ENCODE measurements at places on chromosomes 11 and 22.

DNA sequence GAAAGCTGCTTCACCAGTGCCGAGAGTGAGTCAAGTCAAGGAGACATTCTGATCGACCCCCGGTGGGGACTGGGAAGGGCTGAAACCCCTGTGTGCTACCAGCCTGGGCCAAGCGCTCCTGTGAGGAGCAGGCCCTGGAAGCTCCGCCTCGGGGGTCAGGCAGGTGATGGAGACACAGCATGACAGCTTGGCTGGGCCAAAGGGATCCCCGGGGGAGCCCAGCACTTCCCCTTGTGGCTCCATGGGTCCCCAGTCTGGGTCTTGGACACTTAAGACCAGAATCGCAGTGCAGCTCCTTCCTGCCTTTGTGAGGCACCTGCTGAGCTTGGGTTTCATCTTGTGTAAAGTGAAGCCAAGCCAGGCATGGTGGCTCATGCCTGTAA lies 89.2 kb downstream of the MORC2 start:
- no peak for DNase-seq

DNA sequence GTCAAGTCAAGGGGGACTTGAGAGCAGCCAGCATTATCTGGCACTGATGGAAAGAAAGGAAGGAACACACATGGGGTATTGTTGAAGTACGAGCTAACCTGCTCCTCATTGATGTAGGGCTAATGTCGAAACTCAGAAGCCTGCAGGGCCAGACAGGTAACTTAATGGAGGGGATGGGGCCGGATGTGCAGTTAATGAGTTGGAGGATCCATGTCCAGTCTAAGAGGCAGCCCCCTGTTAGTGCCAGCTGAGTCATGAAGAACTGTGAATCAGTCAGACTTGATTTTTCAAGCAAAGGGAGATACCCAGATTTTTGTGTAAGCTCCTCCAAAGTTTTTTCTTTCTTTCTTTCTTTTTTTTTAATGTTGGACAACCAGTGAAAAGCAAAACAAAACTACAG lies 65.6 kb downstream of the CECR2 start:
- DNase-seq = no peak

DNA sequence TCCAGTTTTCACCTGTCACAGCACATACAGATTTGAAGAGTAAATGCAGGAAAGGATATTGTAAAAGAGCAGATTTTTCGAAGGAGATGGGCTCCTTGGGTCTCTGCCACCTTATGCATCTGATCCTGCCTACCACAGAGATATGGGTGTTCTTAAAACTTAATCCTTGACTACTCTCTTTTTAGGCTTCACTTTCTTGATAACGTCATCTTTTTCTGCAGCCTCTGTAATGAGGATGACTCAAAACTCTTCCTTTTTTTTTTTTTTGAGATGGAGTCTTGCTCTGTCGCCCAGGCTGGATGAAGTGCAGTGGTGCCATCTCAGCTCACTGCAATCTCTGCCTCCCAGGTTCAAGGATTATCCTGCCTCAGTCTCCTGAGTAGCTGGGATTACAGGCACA lies 7.8 kb downstream of the PRR14L start:
- no peak for DNase-seq

GRCh38 chr11:15926071-15926470 lies 430.3 kb downstream of the SOX6 start:
- DNase-seq = no peak

DNA sequence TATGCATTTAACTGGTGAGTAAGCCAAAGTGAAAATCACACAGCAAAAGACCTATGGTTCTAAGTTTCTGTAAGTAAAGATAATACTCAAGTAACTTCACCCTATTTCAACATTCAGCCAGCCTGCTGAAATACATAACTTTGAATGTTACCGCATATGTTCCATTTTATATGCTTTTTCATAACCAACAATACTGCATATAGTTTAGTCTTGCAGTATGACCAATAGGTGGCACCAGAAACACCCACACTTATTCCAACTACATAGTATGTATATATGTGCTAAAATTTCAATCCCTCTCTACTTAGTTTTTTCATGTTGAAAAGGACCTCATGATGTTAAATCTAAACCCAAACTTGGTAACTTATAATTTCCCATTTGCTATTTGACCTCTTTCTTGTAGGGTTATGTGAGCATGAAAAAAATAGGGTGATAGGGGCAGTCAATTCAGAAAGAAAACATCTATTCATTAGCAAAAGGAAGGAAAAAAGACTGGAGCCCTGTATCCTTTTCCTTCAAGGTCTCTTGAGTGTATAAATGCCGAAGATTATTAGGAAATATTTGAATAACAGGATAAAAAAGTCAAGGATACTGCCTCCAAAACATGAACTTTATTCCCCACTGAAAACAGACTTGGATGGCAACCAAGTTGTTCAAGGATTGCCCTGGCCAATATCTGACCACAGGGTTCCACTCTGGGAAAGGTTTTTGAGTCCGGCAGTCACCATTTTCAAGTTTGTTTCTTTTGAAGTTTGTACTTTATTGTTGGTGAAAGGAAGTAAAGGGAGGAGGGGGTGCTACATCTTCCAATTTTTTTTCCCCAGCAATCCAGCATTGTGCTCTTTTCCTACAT lies 23.8 kb upstream of the FZD4 start:
- no peak for DNase-seq

GRCh38 chr11:100663583-100663982 lies 23.5 kb upstream of the ARHGAP42 start:
- no peak for DNase-seq

GRCh38 chr11:75721852-75722668 lies 4.4 kb downstream of the MOGAT2 start:
- DNase-seq = no peak

- DNase-seq = no peak
Measured at GRCh38 chr11:50088231-50088630, 55.6 kb downstream of the OR4C45 start.

DNA sequence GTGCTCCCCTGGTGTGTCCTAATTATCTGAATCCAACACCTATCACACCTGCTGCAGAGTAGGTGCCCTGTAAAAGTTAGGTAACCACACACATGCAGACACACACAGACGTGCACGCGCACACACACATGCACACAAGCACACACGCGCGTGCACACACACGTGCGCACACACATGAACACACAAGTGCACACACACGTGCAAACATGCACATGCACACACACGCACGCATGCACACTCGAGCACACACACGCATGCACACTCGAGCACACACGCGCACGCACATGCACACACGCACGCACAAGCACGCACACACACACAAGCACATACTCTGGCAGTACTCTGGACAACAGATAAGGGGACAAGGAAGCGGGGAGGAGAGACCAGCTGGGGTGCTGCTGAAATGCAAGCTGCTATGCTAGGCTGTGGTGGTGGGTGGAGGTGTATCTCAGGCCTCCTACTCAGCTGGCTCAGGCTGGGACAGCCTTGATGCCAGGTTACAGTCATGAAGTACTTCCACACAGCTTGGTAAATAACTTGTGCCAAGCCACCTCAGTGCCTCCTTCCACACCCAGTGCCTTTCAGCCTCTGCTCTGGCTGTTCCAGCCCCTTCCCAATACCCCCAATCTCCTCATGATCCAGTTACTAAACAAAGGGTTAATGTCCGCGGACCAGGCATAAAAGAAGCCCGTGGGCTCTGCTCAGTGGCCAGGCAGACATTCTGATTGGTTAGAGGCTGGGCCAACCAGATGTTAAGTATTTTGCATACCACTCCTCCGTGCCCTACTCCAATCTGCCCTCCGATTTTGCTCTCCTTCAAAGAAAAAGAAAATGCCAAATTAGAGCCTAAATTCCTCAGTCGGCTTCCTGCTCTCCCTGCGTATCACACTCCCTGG lies 374.1 kb downstream of the TENM4 start:
- no peak for DNase-seq

GRCh38 chr11:76041208-76041607 lies 165.1 kb downstream of the WNT11 start:
- DNase-seq = no peak

- DNase-seq = no peak
Measured at GRCh38 chr11:109815500-109816150, 277.6 kb upstream of the ZC3H12C start.

GRCh38 chr11:119671561-119672015 lies 57.4 kb downstream of the NECTIN1 start:
- DNase-seq = no peak

GRCh38 chr11:123253223-123253622 lies 58.2 kb upstream of the CLMP start:
- no peak for DNase-seq

DNA sequence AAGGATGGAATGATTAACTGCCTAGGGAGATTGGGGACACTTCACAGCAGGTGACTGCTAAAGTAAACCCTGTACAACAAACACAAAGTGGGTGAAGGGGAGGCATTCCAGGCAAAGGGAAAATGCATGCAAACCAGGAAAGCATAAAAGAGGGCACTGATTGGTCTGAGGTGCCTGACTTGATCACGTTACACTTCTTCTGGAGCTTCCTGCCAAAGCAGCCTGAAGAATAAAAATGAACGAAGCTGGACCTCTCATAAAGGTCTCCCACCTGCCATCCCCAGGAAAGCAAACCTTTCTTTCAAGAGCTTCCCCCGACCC lies 46.7 kb upstream of the SCUBE2 start:
- no peak for DNase-seq

DNA sequence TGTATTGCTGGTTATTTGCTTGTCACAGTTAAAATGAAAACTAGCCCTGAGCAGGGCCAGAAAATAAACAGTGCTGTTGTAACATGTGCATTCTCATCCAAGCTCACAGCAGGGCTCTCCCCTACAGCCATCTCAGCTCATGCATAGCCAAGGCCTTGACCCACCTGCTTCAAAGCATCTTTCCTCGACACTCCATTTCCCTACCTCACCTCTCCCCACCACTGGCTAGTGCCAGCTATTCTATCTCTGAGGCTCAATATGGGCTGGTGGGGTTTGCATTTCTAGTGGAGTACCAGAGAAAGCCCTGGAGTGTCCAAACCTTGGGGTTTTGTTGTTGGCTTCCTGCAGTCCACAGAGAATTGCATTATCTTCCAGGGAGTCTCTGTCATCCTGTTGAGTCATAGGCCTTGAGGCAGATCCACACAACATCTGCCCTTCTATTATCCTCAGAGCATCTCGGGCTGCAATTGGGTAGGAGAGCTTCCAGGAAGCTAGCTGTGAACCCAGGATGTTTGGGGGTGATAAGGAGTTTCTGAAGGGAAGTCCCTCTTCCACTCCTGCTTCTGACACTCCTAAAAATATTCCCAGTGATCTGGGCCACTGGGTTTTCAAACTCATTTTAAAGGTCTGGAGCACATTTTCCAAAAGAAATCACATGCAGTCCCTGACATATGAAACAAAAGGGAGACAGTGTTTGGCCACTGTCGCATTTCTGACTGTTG lies 36.1 kb upstream of the AMOTL1 start:
- DNase-seq = no peak

GRCh38 chr22:42734406-42734805 lies 13.7 kb upstream of the A4GALT start:
- DNase-seq = no peak

- DNase-seq = no peak
Measured at GRCh38 chr11:27217948-27218420, 145.0 kb downstream of the CCDC34 start.

GRCh38 chr11:1344056-1344635 lies 34.7 kb upstream of the TOLLIP start:
- DNase-seq = no peak

GRCh38 chr11:124172101-124172500 lies 11.0 kb upstream of the OR10D3 start:
- no peak for DNase-seq

DNA sequence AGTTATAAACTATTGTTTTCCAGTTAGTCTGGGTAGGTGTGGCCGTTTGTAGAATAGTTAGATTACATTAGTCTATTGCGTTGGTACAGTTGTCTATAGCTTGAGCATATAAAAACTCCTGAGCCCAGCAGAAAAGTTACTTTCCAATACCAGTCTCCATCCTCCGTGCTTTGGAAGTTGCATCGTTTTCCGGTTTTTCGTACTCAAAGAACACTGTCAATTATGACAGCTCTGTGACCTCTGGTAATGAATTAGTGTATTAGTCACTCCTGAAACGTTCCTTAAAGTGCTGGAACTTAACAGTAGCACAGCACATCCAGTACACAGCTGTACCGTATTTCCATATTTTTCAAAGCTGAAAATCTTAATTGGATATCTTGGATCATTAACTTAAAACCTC lies 808 bp upstream of the MSANTD2 start:
- no peak for DNase-seq

- DNase-seq = no peak
Measured at GRCh38 chr11:34454308-34455032, 15.7 kb downstream of the CAT start.

DNA sequence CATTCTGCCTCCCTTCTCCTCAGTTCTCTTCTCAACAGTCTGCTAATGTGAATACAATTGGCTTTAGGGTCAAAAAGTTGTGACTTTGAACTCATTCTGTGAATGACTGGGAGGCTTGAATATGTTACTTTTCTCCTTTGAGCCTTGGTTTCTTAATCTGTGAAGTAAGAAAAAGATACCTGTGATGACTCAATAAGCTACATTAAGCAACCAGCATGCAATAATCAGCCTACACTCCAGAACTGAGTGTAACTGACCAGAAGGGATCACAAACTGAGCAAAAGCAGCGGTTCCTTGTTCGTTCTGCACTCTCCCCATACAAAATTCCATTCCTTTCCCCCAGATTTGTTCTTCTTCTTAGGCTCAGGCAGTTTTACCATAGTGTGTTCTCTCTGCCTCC lies 23.4 kb downstream of the ZNF202 start:
- no peak for DNase-seq

GRCh38 chr11:3050386-3051195 lies 6.6 kb downstream of the CARS1 start:
- no peak for DNase-seq

DNA sequence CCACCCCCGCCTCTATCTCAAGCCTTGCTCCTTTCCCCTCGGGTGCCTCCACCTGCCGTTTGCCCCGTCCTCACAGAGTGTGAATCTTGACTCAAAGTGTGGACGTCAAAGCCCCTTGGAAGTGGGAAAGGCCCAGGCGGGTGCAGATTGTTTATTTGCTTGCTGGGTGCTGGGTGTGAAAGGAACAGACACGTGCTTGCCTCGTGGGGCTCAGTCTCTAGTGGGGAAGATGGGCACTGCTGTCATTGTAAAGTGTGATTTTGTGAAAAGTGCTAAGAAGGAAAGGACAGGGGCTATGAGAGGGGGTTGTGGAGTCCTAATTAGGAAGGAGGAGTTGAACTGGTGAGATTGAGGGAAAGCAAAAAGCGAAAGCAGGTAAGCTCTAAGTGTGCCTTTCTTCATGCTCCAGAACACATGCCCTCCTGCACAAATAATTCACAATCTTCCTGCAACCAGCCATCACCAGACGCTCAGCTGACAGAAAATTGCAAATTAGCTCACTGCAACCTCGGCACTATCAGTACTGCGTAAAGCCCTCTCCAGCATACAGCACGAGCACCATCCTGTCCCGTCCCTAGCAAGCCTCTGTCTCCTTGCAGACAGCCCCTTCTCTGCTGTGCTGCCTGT lies 9.7 kb upstream of the GCAT start:
- no peak for DNase-seq

GRCh38 chr11:132496341-132496740 lies 1036.0 kb downstream of the OPCML start:
- no peak for DNase-seq

Measured in stimulated activated CD8-positive, alpha-beta memory T cell treated with anti-CD3 and anti-CD28 coated beads, Interleukin-4, amount 100 ng/mL, for 24 hours (primary cell).